ENCODE measurements at places on chromosomes 16 and 17.

GRCh38 chr16:57166951-57167350 lies 18.9 kb downstream of the PSME3IP1 start:
- H3K27ac ChIP-seq: no peak overlapping the region
- H3K4me1 ChIP-seq: no peaks in the 10 kb centered on the region
- H3K27me3 ChIP-seq: no peaks in the 10 kb centered on the region
- peaks cover 33% of the 10 kb centered on the region for H3K36me3 ChIP-seq
- no peak overlapping the region for H3K4me3 ChIP-seq
- no peak for DNase-seq

DNA sequence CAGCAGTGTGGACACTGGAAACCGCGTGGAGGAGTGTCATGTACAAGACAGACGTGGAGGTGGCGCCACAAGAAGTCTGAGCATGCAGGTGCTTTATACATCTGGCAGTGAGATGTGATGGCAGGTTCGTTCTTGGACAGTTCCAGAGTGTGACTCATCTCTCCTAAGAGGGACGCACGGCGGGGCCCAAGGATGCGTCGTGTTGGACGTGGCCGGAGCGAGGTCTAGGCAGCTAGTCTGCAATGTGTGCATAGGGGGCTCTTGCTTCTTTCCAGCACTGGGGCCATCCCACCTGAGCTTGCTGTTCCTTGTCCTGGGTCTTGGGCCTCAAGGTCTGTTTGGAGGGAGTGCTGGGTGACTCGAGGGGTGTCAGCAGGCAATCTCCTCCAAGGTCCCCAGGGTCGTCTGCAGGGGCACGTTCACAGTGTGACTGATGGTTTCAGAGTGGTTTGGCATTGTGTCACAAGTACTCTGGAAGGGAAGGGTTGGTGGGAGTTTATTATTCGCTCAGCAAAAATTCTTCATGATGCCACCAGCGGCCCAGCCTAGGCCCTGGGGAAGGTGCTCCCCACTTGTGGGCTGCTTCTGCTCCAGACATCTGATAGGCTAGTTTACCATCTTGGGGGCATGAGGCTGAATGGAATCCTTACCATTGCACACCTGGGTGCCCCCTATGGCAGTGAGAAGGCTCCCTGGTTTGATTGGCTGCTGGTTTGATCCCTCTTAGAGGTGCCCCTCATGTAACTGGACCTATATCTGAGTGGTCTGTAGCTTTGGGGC lies 22.1 kb downstream of the SPACA3 start:
- no peaks in the 10 kb centered on the region for H3K36me3 ChIP-seq
- peaks cover 5% of the 10 kb centered on the region for H3K27me3 ChIP-seq
- DNase-seq: no peak
- H3K4me3 ChIP-seq: no peak overlapping the region

DNA sequence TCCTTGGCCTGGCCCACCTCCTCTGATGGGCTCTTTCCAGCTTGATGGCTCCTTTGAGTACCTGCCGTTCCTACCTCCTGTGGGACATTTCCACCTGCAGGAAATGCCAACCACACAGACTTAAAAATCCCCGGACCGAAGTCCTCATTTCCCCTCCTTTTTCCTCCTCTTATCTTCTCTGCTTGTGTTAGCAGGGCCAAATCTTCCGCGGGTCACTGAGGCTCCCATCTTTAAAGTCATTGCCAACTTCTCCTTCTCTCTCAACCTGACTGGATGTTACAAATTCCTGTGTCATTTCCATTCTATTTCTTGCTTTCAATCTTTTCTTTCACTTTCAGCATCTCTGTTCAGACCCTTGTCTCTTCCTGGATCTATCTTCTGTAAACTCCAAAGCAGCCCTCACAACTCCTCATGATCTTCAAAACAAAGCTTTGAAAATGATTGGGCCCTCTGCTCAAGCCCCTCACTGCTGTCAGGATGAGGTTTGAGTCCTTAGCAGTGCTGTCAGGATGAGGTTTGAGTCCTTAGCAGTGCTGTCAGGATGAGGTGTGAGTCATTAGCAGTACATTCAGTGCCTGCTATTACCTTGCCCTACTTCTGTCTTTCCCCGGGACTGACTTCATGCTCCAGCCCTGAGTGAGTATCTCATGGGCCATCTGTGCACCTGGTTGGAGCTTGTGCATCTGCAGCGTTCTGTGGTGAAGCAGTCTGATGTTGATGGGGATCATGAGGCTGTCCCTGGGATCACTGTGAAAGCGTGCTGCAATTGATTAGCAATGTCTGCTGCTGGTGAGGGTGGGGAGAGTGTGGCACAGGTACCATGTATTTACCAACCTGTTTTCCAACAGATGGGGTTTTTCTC lies 100.1 kb downstream of the IRF8 start:
- no peaks in the 10 kb centered on the region for H3K27me3 ChIP-seq
- H3K4me3 ChIP-seq: peak overlapping the region; percentile 13
- H3K4me1 ChIP-seq: peaks cover 29% of the 10 kb centered on the region
- H3K36me3 ChIP-seq: no peaks in the 10 kb centered on the region
- peak overlapping the region; percentile 71 for H3K27ac ChIP-seq
- no peak for DNase-seq

DNA sequence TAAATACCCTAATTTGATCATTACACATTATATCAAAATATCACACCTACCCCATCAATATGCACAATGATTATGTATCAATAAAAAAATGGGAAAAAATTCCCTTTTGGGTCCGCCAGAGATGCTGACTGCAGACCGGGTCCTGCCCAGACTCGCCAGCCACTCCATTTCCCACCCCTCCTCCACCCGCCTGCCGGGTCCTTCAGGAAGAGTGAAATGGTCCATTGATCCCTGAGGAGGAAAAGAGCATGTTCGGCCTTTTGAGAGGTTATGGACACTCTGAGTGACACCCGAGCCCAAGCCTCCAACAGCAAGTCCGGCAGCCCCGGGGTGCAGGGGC lies 123.9 kb upstream of the ZFHX3 start:
- no peak overlapping the region for H3K4me3 ChIP-seq
- H3K27ac ChIP-seq: no peak overlapping the region
- peaks cover 2% of the 10 kb centered on the region for H3K4me1 ChIP-seq
- no peaks in the 10 kb centered on the region for H3K27me3 ChIP-seq
- H3K36me3 ChIP-seq: no peaks in the 10 kb centered on the region

DNA sequence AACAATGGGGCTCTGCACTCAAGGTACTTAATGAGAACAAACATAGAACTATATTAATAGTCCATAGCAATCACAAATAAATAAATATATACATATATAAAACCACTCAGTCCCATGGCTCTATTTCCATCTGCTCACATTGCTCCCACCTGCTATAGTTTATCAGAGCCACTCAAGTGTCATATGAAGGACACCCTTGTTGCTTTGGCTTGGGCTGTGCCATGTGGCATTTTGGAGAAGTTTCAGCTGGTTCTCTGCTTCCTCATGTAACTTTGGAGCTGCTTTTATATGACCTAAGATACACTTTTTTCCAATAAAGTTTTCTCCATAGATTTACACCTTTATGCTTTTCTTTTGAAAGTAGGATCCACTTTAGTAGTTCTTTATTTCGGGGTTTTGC lies 126.4 kb downstream of the KCNJ2 start:
- no peak overlapping the region for H3K4me3 ChIP-seq
- H3K4me1 ChIP-seq: no peaks in the 10 kb centered on the region
- H3K36me3 ChIP-seq: no peaks in the 10 kb centered on the region
- H3K27me3 ChIP-seq: no peaks in the 10 kb centered on the region
- DNase-seq: no peak
- H3K27ac ChIP-seq: no peak overlapping the region

DNA sequence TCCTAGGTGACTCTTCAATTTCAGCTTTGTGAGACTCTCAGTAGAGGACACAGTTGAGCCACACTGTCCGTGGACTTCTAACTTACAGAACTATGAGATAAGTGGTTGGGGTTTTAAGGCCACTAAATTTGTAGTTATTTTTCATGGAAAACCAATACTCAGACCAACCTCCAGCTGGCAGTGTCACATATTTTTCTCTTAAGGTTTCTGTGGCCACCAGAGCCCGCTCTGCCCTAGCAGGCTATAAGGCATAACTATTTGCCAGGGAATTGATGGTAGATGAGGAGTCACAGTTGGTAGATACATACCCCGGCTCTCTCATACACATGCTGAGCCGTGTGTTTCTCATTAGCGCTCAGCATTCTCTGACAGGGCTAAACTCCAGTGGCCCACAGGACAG lies 336.8 kb upstream of the MON1B start:
- H3K27me3 ChIP-seq: no peaks in the 10 kb centered on the region
- H3K36me3 ChIP-seq: no peaks in the 10 kb centered on the region
- DNase-seq: no peak
- H3K4me1 ChIP-seq: no peaks in the 10 kb centered on the region
- no peak overlapping the region for H3K4me3 ChIP-seq

GRCh38 chr16:86509759-86510464 lies 415 bp upstream of the FOXF1 start:
- H3K27ac ChIP-seq: no peak overlapping the region
- no peak overlapping the region for H3K4me3 ChIP-seq
- no peak for DNase-seq
- H3K4me1 ChIP-seq: peaks cover 32% of the 10 kb centered on the region

DNA sequence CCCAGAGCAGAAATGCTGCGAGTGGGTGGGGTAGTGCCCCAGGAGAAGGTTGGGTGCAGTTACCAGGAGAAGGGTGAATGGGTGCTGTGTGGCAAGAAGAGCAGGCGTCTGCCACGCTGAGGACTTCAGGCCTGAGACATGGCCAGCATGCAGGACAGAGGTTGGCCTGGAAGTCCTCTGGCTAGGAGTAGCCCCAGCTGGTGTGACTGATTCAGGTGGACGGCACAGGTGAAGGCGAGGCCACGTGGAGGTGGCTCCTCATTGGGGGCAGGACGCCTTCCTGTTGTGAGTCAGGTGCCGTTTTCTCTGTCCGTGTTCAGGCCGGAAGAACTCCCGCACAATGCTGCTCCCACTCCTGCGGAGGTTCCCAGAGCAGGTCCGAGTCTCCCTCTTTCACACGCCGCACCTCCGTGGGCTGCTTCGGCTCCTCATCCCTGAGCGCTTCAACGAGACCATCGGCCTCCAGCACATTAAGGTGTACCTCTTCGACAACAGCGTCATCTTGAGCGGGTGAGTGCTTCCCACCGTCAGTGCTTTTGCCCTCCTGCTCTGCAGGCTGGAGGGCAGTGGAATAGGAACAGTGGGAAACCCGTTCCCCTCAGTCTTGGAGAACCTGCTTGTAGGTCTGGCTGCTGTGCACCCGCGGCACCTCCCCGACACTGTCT lies 20.7 kb downstream of the PGS1 start:
- no peaks in the 10 kb centered on the region for H3K27me3 ChIP-seq
- H3K36me3 ChIP-seq: peaks cover 62% of the 10 kb centered on the region
- peaks cover 8% of the 10 kb centered on the region for H3K4me1 ChIP-seq
- no peak overlapping the region for H3K4me3 ChIP-seq
- DNase-seq: no peak

DNA sequence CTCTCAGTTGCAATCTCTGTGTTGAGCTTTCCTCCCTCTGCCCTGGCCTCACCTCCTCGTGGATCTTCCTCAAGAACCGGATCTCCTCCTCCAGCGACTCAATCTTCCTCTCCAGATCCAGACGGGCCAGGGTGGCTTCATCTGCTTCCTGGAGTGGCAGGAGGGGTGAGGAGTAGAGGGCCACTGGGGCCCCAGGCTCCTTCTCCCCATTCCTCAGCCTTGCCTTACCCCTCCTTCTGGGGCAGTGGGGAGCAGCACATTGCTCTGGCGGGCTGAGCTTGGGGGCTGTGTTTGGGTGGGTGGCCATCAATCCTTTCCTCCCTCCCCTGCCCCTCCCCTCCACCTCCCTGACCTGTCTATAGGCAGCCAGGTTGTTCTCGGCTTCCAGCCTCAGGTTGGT lies 1.6 kb downstream of the GFAP start:
- H3K4me3 ChIP-seq: peak overlapping the region; percentile 16
- peaks cover 9% of the 10 kb centered on the region for H3K4me1 ChIP-seq
- DNase-seq: no peak
- peaks cover 26% of the 10 kb centered on the region for H3K27me3 ChIP-seq
- H3K27ac ChIP-seq: no peak overlapping the region

DNA sequence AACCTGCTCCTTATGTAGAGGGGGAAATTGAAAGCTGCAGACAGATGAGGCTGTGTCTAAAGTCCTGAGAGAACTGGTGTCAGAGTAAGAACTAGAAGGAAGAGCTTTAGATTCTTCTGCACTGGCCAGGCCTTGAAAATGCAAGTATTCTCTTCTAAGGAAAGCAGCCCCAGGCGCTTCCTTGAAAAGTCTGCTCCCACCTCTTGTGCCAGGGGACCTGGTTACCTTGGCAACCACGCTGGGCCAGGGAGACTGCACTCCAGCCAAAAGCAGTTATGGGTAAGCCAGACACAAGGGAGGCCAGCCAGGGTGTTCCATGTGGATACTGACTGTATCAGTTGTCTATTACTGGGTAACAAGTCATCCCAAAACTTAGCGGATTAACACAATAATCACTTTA lies 228.6 kb upstream of the SDK2 start:
- peaks cover 2% of the 10 kb centered on the region for H3K27me3 ChIP-seq
- H3K36me3 ChIP-seq: no peaks in the 10 kb centered on the region
- H3K27ac ChIP-seq: no peak overlapping the region
- no peaks in the 10 kb centered on the region for H3K4me1 ChIP-seq

GRCh38 chr17:66281661-66282369 lies 20.6 kb upstream of the PRKCA start:
- no peak overlapping the region for H3K27ac ChIP-seq
- H3K4me1 ChIP-seq: peaks cover 10% of the 10 kb centered on the region
- no peaks in the 10 kb centered on the region for H3K36me3 ChIP-seq
- no peak overlapping the region for H3K4me3 ChIP-seq
- peaks cover 7% of the 10 kb centered on the region for H3K27me3 ChIP-seq

GRCh38 chr16:89990799-89991198 lies 28.5 kb downstream of the DBNDD1 start:
- peaks cover 5% of the 10 kb centered on the region for H3K27me3 ChIP-seq
- H3K36me3 ChIP-seq: peaks cover 63% of the 10 kb centered on the region
- peaks cover 10% of the 10 kb centered on the region for H3K4me1 ChIP-seq
- no peak overlapping the region for H3K4me3 ChIP-seq

DNA sequence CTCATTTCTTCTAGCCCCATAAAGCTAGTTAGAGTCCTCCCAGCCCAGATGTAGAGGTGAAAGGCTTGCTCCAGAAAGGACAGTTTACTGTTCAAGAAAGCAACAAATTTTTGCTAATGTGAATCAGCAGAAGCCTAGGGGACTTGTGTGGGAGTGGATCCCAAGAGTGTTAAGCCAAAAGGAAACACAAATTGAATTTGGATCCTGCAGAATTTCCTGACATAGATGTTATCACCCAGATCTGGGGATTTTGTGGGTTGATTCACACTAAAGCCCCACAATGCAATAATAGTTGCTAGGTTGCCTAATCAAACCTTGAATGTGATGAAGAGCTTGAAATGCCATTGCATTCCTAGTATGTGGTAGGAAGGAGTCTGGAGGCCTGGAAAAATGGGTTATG lies 135.2 kb upstream of the HS3ST3A1 start:
- no peak for DNase-seq
- no peaks in the 10 kb centered on the region for H3K4me1 ChIP-seq
- H3K27me3 ChIP-seq: no peaks in the 10 kb centered on the region
- H3K4me3 ChIP-seq: no peak overlapping the region

DNA sequence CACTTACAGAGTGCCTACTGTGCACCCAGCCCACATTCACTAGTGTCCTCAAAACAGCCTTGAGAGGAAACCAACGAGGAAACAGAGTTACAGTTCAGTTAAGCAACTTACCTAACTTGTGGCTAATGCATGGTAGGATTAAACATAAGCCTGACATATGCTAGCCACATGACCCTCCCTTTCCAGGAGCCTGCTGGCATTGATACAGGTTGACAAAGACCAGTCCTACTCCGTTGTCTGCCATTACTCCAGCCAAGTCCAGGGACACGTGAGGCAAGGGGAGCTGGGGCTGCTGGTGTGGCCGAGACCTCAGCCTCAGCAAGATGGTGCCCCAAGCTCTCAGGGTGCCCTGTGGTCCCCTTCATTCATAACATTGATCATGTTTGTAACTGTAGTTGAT lies 37.9 kb downstream of the SNX20 start:
- DNase-seq: no peak
- H3K27me3 ChIP-seq: peaks cover 2% of the 10 kb centered on the region
- H3K4me3 ChIP-seq: no peak overlapping the region
- H3K27ac ChIP-seq: no peak overlapping the region
- H3K36me3 ChIP-seq: no peaks in the 10 kb centered on the region

Measured in activated T-helper 1 cell treated with anti-CD3 and anti-CD28 coated beads, Interleukin-12 subunit alpha, Interleukin-12 subunit beta, Interleukin-2, Interleukin-4 antibody, amounts not matched to agents 30 ng/mL and 10 ng/mL and 1 ng/mL, durations not matched to agents 14 hours and 24 hours and 36 hours (primary cell).